Stimulated activated CD8-positive, alpha-beta memory T cell treated with anti-CD3 and anti-CD28 coated beads, Interleukin-12 subunit alpha, Interleukin-12 subunit beta, amount 100 ng/mL, for 1 hour (primary cell): ENCODE measurements at places on chromosomes 3 and 15.
A peak's percentile ranks its signal among the peaks of the same experiment; 100 is the strongest.

DNA sequence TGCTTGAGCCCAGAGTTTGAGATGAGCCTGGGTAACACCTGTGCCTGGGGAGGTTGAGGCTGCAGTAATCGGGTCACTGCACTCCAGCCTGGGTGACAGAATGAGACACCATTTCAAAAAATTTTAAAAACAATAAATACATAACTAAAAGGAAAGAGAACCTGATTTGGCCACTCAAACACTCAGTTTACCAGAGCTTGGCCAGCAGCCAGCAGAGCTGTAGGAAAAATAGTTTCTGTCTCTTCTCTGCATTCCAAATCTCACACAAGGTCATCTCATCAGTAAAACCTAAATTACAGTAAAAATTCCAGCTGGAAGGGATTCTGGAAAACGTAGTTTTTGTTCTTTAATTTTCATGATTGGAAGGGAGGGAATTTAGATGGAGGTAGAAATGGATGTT is 7.8 kb upstream of the PPM1L start:
- no peak for DNase-seq

DNA sequence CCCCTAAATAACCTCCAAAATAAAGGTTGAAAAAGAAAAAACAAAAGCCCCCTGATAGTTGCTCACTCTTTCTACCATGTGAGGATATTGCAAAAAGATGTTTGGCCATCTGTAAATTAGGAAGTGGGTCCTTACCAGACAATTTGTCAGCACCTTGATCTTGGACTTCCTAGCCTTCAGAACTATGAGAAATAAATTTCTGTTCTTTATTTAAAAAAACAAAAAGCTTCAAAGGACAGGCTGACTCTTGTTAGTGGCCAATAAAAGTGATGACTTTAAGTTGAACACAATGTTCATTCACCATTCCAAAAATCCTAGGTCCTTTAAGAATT is 103.5 kb downstream of the CBLB start:
- DNase-seq, result no peak

DNA sequence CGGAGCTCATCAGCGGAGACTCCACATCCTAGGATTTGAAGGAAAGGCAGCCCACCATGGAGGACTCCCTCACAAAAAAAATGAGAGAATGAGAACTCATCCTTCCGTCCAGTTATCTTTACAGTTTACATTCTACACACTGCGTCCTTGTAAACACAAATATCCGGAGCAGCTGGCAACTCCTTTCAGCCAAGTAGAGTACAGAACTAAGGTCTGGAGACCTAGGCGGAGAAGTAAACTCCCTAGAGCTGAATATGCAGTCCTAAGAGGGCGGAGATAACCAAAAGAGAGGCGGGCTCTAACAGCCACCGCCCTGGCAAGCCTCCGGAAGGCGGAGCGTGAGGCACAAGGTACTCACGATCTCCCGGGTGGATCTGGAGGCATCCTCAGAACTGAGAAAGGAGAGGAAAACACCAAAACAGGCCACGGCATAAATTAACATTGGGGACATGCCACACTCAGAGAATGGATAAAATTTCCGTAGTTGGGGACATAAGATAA is 924 bp upstream of the SIN3A start:
- peak; percentile 59 for DNase-seq

DNA sequence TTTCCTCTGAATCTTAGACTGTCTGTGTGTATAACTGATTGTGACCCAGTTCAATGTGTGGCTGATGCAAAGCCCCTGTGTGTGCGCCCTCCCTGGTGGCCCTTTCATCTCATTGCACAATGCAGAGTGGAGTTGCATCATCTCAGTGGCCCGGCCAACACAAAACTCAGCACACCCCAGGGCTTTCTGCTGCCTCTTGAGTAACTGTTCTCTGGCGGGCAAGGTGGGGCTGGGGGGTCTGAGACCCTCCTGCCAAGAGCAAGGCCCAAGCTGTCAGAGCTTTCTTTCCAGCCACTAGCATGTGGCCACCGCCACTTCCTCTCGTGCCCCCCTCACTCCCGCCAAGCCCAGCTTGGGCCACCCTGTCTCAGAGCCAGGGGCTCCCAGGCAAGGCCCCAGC is 80.7 kb upstream of the ALDH1L1 start:
- no peak for DNase-seq

GRCh38 chr3:48306860-48307530 is 26.5 kb downstream of the SPINK8 start:
- no peak for DNase-seq

DNA sequence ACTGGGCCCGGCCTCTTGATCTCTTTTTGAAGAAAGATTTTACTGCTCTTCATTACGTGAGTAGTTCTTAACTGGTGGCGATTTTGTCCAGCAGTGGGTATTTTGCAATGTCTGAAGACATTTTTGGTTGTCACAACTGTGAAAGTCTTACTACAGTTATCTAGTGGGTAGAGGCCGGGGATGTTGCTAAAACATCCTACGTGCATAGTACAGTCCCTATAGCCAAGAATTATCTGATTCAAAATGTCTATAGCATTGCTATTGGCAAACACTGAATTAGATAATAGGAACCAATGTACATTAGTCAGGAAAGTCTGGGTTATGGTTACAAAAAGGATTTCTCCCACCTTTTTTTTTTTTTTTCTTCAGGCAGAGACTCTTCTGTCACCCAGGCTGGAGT is 38.1 kb downstream of the FOXL2 start:
- no peak for DNase-seq

DNA sequence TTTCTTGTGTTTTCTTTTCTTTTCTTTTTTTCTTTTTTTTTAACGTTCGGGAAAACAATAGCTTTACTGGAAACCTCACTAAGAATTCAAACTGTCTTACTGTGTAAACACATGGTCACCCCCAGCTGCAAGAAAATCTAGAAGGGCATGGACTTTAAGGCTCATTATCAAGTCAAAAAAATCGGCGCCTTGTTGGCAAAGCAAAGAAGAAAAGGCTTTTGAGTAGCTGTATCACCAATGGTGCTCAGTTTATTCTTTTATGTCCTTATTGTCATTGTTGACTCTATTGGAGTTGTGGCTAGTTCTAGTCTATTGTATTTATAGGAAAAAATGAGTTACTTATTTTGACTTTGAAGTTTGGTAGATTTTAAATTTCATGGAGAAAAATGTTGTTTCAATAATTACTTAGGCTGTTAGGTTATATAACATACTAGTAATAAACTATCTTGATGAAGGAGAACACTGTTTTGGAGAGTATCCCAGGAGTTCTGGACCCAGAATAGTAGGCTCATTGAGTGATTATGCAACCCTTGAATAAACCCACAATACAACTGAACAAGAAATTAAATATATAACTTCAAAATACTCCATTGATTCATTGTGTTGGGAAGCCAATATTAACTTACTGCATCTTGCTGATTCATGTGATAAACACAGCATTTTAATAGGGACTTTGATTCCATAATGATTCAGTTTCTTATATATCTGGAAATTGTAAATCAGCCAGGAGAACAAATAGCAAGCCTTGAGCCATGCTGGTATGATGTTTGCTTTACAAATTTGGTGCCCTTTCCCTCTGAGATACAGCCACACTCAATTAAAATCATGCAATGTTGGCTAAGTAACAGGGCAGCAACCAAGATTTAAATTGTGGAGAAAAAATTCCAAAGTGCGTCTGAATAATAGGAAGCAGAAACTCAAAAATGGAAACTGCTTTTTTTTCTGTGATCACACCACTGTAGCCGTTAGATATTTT is 27.8 kb upstream of the GOLIM4 start:
- no peak for DNase-seq

- DNase-seq, result no peak
Observed at GRCh38 chr3:126516152-126516935, 1.2 kb downstream of the UROC1 start.

GRCh38 chr3:115503394-115503793 is 119.9 kb upstream of the GAP43 start:
- no peak for DNase-seq

DNA sequence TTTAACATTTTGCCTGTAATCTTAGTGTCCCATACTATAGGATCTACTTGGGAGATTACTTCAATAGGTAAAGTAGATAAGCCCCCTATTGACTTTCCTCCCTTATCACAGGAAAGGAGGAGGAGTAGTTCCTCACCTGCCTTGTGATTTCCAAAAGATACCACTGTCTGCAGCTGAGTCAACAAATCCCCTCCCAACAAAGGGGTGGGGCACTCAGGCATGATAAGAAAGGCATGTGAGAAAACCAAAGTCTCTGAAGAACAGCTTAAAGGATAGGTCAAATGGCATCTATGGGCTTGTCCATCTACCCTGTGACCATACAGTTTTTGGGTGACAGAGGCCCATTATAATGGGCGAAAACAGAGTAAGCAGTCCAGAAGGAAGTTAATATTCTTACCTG is 71.3 kb upstream of the WNT7A start:
- no peak for DNase-seq

GRCh38 chr3:30676424-30677346 is 70.3 kb downstream of the TGFBR2 start:
- no peak for DNase-seq

GRCh38 chr15:62994975-62995681 is 47.4 kb upstream of the TPM1 start:
- DNase-seq, result no peak

DNA sequence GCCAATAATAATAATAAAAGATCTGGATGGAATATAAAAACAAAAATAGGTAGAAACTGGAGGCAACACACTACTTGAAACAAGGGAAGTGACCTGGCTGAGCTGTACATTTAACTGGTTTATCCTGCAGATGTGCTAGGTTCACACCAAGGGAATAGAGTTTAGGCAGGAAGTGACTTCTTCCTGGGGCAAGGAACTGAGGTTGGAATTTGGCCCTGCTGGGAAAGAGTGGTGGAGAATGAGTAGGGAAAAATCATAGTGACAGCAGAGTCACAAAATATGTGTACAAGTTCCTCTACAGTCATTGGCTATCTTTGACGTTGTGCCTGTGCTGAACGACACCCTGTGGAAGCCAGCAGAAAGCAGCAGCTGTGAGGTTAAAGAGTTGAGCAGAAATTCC is 44.1 kb downstream of the ARHGAP11B start:
- no peak for DNase-seq

DNA sequence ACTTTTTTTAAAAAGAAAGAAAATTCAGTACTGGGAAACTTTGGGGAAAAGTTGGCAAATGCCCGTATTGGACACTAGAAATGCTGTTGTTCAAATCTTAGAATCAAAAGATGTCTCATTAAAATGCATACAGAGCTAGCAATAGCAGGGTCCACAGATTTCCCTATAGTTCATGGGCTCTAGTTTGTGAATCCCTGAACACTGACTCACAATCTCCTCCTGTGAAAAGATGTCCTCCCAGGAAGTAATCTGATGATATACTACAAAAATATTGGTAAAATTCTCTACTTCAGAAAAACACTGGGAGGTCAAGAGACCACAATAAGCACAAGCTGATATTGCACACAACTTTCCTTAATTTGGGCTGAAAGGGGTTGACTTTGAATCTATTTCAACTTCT is 568.4 kb upstream of the ZNF385D start:
- DNase-seq, result no peak

- no peak for DNase-seq
Observed at GRCh38 chr3:159169828-159170227, 368.0 kb downstream of the MFSD1 start.

- no peak for DNase-seq
Observed at GRCh38 chr3:181660337-181660736, 51.4 kb upstream of the SOX2 start.

DNA sequence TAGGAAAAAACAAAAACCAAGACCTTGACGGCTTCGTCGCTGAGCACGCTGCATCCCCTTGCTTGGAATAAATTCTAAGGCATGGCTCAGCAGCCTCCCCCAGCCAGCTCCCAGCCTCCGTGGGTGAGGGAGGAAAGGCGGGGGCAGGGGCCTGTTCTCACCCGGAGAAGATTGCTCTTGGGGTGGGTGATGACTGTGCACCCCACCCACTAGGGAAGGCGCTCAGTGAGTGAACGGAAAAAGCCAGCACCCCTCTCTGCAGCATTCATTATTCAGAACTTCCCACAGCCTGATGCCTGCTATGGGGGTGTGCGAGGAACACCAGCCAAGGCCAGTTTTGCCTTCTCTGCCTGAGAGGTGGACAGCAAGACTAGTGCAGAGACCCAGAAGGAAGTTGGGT is 19.3 kb upstream of the NTRK3 start:
- DNase-seq, result no peak

DNA sequence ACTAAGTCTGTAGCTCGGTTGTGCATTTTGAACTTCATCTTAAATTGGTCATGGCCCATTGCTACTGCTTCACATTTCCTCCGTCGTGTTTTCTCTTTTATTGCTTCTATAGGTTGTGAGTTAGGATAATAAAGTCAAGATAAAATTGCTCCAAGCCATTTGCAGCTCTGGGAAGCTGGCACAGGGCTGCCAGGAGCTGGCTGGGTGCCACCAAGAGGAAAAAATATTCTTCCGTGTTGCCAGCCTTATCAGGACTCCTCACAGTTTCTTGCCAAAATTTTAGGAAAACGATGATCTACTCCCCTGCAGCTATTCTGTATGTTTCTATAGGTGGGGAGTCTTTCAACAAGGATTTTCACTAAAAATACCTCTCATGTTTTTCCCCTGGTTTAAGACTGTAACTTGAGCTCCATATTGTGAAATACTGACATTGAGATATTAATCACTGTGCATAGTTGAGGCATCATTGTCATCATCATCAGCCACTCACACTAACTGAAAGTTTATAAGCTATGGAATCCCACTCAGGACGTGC is 55.4 kb upstream of the PIAS1 start:
- no peak for DNase-seq

- no peak for DNase-seq
Observed at GRCh38 chr15:99406716-99407487, 155.6 kb downstream of the LRRC28 start.

- no peak for DNase-seq
Observed at GRCh38 chr3:42736081-42736480, 33.5 kb upstream of the HHATL start.

- DNase-seq, result no peak
Observed at GRCh38 chr3:33004961-33005360, 53.5 kb downstream of the CCR4 start.

GRCh38 chr3:119673875-119674274 is 3.3 kb downstream of the COX17 start:
- DNase-seq, result no peak

- no peak for DNase-seq
Observed at GRCh38 chr3:193963808-193964516, 172.0 kb upstream of the HES1 start.

GRCh38 chr3:150921209-150921608 is 16.0 kb upstream of the MINDY4B start:
- DNase-seq, result no peak

GRCh38 chr3:14988988-14989394 is 41.6 kb downstream of the NR2C2 start:
- no peak for DNase-seq

DNA sequence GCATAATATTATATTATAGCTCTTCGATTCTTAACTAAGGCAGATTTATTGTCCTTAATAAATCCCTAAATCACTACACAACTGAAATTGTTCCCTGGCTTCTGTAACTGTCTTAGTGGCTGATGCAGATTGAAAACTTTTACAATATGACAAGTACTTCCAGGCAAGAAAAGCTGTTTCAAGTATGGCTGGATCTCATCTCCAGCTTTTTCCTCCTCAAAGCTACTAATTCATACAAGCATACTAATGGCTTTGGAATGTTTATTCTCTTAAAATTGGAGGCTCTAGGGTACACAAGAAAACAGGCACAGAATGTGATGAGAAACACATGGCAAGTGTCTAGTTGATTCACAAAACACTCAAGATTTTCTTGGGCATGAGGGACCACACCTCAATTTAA is 351.5 kb upstream of the ICE2 start:
- DNase-seq, result no peak

GRCh38 chr3:109018828-109019227 is 65.1 kb upstream of the GUCA1C start:
- DNase-seq, result no peak

- no peak for DNase-seq
Observed at GRCh38 chr15:63344731-63345390, 36.8 kb downstream of the CA12 start.

- DNase-seq, result no peak
Observed at GRCh38 chr3:57796261-57796660, 40.2 kb downstream of the SLMAP start.
